Sigmoid colon (tissue), 7 donors: ENCODE measurements at places on chromosomes 3 and 15. TPM values are rescaled to one million over a fixed set of nuclear protein-coding genes. Genes with fewer than 3 reads are reported as not detected.

DNA sequence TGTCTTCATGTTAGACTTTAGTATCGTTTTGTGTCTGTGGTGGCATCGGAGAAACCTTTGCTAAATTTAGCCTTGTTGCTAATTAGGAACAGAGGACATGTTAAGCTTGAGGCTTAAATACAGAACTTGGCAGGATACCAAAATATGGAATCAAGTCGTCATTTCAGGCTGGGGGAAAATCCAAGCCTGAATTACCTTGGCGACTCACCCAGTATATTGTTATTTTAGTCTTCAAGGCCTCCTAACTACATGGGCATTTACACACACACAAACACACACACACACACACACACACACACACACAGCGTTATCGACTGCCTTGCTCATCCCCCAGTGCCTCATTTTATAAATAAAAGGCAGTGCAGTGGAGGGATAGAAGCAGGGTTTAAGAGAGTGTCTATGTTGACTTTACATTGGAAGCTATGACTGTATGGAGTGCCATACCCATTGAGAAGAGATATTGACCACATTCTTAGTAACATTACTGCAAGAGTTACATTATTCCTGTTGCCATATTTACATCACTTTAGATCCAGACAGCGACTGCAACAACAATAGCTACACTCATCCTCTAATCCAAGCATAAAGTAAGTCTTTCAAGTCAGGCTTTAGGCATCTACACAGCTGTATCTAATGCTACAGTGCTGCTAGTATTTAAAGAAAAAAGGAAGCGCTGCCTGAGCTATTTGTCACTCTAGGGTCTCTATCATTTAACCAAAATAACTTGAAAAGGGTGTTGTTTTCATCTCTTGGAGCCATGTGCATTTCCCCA is 210.8 kb upstream of the SEMA6D start:
- no peak for DNase-seq

DNA sequence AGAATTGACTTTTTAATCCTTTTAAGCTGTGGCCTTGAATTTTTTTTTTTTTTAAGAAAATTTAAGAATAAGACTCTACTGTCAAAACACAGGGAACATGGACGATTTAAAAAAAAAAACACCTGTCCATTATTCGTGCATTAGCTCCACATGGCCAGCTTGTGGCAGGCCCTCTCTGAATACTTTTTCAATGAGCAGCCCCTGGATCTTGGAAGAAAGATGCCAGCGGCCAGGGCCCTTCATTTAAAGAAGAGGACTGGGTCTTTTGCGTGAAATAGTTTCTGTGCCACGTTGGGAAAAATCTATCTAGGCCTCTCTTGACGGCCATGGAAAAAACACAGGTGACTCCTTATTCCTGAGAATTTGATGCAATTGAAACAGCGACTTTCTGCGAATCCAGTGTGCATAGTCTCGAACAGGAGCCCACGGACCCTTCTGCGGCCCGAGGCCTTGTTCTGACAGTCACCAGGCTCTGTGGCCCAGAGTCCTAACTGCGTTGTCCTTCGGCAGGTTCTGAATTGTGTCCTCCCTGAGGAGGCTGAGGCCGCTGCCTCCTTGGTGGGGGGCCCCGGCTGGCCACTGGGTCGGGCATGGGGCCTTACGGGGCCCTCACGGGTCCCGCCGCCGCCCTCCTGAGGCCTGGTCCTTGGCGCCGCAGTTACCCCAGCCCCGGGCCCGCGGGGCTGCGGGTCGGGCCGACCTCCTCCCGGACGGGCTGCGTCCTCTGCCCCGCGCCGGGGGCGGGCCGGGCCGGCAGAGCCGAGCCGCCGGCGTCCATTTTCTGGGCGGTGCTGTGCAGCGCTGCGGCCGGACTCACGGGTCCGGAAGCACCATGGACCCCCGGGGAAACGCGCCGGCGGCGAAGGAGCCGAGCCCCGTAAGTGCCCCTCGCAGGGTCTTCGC is 33.5 kb downstream of the ZBTB38 start:
- DNase-seq = no peak

DNA sequence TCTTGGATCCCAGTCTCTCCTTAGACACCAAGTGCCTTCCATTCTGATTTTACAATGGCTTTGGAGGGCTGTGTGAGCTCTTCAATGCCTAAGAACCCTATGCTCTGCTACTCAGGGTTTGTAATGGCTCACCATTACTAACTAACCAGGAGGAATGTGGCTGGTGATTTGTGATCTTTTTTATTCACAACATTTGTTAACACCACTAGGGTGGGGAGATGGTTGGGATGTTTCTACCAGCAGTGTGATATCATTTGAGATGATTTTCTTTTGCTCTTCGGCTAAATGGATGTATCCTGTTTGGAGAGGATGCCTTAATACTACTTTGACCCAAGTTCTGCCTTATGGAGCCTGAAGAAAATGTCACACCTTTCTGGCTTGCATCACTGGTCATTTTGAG is 226.9 kb downstream of the MFSD1 start:
- DNase-seq = no peak

DNA sequence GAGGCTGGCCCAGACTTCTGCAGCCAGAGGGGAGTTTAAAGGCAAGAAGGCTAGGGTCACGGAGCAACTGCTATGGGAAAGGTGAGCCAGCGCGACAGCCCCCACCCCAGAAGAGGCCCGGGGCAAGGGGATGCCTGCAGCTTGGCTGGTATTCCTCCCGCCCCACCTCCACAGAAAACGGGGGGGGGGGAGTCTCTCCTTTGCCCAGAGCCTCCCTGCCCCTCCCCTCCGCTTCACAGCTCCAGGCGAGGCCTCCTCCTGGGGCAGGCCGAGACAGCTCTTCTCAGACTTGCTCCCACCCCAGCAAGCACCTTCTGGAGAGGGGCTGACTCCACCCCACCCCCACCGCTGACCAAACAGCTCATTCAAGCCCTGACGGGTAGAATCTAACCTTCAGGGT is 13.4 kb downstream of the ANP32A start:
- peak; percentile 48 for DNase-seq

DNA sequence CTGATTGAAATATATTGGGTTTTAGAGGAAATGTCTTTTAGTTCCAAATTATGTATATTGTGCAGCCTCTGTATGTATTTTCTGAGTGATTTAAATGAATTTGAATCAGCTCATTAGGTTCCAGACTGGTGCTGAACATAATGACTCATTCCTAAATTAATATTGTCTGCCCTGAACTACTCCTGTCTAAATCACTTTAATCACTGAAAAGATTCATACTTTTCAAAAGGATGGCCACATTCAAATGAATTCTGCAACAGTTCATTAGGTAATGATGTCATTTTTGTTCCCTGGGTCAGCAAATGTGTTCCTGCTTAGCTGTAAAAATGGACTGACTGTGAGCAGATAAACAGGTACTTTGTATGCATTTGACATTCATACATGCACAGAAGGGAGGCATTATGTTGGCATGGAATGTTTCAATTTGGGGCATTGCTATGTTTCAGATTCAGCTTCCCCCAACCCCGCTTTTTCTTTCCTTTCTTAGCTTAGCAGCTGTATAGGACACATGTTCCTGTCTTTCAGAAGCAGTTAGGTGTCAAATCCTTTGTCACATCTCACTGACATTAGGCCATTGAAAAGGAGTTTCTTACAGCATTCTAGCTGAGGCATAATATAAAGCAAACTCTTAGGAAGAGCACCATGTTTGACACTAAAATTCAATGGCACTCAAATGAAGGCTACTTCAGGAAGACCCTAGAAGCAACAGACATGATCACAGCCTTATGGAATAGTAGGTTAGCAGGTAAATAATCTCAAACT is 318.5 kb upstream of the ARPP21 start:
- no peak for DNase-seq

GRCh38 chr3:177932750-177933660 is 603.2 kb upstream of the KCNMB2 start:
- no peak for DNase-seq

Gene DLL4
- 4.3 TPM for total RNA-seq

Gene GRAMD1C
- total RNA-seq = 0.82 TPM
